ENCODE measurements at places on chromosomes 3 and 15.

GRCh38 chr15:92770641-92771040, 115.1 kb upstream of the FAM174B start:
- DNase-seq = no peak

DNA sequence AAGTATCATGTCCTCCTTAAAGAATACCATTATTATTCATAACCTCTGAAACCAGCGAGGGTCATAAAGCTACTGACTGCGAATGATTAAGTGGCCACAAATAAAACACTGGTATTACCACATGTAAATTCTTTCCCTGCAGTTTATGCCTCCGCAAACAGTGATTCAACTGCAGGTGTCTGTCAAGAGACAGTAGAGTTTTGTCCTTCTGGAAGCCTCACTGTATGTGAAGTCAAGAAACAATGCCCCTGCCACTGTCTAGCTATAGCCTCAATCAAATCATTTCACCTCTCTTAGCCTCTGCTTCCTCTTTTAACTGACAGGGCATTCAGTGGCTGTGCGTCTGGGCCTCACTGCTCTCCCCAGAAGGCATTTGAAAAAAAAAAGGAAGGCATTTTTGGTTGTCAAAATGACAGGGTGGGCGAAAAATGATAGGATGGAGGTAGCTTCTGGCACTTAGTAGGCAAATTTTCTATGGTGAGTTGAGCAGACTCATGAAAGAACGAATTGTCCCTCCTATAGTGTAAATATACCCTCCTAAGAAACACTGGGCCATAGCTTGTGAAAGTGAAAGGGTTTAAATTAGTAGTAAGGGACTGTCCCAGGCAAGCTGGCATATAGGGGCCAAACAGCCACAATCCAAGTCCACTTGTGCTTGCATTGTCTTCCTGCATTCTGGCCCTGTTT, 66.7 kb downstream of the FILIP1L start:
- no peak for DNase-seq

DNA sequence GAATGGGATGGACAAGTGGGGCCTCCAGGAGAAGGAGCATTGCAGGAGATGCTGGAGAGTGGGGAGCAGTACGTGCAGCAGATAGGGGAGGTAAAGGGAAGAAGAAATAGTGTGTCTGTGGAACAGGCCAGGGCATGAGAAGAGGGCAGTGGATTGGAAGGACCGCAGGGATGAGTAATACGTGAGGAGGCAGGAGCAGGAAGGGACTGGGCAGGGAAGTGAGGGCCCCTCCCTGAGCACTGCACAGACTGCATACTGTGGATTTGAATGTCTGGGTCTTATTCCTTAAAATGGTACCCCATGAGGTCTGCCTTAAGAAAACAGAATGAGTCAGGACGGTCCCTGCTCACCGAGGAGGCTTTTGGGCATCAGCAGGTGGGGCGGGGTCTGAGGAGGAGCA, 210.0 kb upstream of the NDN start:
- DNase-seq = no peak

DNA sequence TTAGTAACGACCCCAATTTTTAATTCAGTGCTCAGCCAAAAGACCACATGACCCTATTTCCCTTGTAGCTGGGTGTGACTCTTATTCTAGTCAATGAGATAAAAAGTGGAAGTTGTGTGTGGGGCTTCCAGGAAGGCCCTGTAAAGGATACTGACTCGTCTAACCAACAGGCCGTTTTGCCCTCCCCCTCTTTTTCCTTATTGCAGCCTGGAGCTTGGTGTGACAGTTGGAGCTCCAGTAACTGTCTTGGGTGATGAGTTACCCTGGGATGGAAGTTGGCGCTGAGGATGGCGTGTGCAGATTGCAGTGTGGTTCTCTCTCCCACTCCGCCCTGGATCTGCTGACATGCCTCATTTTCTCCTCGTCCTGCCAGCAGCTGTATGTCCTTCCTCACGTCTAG, 209.3 kb upstream of the PROK2 start:
- no peak for DNase-seq

DNA sequence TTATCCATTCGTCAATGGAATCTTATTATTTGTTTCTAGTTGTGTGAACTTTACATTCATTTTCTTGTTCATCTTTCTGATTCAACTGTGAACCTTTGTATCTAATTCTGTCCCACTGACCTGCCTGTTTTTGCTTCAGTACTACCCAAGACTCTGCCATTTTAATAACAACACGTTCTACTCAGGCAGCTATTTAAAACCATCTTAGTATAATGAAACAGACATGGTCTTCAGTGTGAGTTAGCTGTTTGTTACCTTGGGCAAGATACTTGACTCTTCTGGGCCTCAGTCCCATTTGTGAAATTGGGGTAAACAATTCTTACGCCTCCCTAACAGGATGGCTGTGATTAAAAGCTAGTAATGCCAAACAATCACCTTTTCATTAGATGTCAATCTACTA, 1.6 kb downstream of the BTBD1 start:
- no peak for DNase-seq

DNA sequence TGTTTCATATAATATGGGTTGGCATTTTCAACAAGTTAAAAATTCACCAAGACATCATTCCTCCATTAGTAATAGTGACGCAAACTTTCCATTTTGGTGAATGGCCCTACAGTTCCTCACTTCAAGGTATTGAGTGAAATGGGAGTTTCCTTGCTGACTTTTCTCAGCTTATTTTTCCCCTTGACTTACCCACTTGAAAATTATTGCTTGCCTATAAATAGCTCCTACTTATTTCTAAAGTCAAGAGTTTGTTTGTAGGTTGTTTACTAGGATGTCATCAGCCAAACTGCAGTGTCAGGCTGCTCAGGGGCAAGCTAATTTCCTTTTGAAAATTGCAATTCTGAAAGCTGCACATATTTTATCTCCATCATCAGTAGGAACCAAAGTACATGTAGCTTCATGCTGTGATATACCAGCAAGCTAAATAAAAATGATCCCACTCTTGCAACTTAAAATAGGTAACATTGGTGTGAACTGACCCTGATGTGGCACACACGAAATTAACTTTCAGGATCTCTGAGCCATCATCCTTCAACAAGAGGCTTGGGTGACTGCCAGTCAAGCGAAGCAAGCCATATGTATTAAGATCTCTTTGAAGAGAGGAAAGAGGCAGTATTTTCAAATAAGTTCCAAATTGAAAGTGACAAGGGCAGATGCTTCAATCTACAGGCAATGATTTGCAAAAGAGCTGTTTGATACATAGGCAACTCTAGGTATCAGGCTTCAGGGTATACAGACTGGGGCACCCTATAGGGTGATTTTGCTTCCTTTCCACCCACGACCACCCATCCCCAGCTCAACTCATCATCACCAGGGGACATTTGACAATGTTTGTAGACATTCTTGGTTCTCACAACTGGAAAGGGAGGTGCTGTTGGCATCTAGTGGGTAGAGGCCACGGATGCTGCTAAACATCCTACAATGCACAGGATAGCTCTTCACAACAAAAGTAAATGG, 66.8 kb upstream of the RASGRP1 start:
- DNase-seq = no peak

- no peak for DNase-seq
Observed at GRCh38 chr3:129614435-129614834, 8.0 kb upstream of the PLXND1 start.

- no peak for DNase-seq
Observed at GRCh38 chr3:155843569-155843968, 10.7 kb downstream of the SLC33A1 start.

All from H9 (cell line).